ENCODE measurements at places on chromosomes 3 and 15. TPM values are rescaled to one million over a fixed set of nuclear protein-coding genes. Genes with fewer than 3 reads are reported as not detected.

MBD4 gene
- 45.3 TPM for total RNA-seq

EXD1 gene
- total RNA-seq = not detected

TNFSF10 gene
- 24.3 TPM for total RNA-seq

SLC6A1 gene
- not detected for total RNA-seq

ABI3BP gene
- total RNA-seq = 0.21 TPM

- DNase-seq = no peak
These were observed 47.6 kb downstream of the OSTN start for GRCh38 chr3:191246630-191247029.

- DNase-seq = no peak
These were observed at the start of gene CHL1 for GRCh38 chr3:196311-197148. Gene CHL1 (plus strand): TSS chr3:196763. CDS start chr3:319777, 123,014 bp downstream.

DNA sequence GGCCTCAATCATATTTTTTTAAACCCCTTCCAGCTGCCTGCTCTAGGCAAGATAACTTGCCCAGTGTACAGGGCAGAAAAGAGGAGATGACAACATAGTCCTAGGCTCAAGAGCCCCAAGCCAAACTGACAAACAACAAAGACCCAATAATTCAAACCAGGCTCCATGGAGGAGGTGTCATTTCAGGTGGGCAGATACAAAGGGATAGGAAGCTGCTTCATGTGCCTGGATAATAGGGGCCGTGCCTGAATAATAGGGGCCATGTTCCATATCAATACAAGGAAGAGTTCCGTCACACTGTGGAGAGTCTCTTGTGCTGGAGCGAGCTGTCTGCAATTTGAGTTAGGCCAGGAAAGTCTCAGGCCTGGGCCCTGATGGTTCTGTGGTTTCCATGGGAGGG lies 35.4 kb upstream of the TRIM71 start:
- no peak for DNase-seq

DNA sequence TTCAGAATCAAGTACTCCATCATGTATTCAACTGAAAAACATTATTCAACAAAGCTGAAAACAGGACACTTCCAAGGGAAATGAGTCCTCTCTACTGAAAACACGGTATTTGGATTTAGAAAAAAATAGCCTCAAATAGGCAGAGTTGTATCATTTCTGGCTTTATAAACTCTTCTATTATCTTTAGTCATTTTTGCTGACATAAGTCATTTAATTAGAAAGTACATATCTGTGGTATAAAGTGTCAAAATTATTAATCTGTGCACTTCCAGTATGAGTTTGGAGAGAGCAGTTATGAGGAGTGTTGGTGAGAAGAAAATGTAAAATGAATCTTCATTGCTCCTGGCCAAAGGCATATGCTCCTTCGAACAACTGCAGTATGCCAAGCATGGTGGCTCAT lies 59.3 kb downstream of the INO80 start:
- DNase-seq = no peak

DNA sequence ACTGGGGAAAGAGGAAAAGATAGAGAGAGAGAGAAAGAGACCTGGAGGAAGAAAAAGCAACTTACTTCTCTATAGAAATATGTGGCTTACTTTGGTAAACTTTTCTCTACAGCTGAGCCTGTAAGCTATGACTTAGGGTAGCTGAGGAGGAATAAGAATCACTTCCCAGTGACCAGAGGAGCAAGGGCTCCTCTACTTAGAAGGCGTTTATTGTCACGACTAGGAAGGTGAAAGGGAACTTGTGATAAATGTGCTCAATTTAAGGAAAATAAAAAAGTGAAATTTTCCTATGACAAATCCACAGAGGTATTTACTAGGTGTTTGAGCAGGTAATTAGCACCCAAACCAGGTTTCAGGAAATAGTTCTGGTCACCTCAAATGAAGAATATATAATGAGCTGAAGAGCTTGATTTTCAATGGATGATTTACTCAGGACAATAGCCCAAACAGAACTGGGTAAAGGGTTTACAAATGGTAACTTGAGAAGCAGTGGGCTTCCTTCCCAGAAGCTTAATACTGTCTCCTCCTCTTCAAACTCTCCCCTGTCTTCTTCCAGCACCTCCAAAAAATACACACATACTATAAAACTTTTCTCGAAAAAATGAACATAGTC lies 46.1 kb downstream of the SOX2 start:
- DNase-seq = no peak

DNA sequence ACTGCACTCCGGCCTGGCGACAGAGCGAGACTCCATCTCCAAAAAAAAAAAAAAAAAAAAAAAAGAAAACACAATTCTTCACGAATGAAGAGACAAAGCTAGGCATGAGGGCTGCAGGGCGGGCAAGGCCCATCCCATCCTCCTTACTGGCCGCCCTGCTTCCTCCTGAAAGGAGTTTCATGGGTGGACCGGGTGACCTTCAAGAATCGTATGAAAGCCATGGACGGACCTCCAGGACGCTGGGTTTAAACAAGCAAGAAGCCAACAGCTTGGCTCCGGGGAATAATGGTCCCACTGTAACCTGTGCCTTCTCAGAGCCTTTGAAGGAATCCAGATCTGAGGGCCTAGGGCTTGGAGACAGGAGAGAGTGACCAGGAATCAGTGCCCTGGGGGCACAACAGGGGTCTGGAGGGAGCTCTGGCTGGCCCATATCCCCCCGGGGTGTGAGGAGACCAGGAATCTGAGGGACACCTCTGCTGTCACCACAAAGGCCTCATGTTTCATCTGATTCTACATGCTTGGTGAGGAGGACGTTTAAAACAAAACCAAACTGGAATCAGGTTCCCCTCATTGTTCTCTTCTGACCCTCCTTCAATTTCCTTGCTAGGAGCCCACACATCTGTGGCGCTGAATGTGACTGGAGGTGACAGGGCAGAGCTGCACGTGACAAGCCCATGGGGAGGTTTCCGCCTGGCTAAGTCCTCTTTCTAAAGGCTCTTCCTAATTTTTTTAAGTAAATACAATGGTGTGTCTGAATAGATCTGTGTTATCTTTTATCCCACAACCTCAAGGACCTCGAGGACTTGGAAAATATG lies 46.1 kb downstream of the WHAMM start:
- DNase-seq = no peak

GRCh38 chr3:142604940-142605339 lies 8.7 kb downstream of the PLS1 start:
- no peak for DNase-seq

- no peak for DNase-seq
These were observed 33.0 kb upstream of the BCL2A1 start for GRCh38 chr15:80003934-80004472.

GRCh38 chr3:177995381-177996085 lies 540.7 kb upstream of the KCNMB2 start:
- DNase-seq = no peak

- no peak for DNase-seq
These were observed 656.6 kb upstream of the NAALADL2 start for GRCh38 chr3:174202561-174202960.

GRCh38 chr3:156483961-156484787 lies 70.7 kb downstream of the SSR3 start:
- peak; percentile 21 for DNase-seq

- DNase-seq = no peak
These were observed 23.3 kb upstream of the HEG1 start for GRCh38 chr3:125078951-125079674.

- no peak for DNase-seq
These were observed 36.3 kb upstream of the TSC22D2 start for GRCh38 chr3:150371741-150372254.

GRCh38 chr3:188948997-188949389 lies 222.8 kb upstream of the TPRG1 start:
- DNase-seq = no peak

DNA sequence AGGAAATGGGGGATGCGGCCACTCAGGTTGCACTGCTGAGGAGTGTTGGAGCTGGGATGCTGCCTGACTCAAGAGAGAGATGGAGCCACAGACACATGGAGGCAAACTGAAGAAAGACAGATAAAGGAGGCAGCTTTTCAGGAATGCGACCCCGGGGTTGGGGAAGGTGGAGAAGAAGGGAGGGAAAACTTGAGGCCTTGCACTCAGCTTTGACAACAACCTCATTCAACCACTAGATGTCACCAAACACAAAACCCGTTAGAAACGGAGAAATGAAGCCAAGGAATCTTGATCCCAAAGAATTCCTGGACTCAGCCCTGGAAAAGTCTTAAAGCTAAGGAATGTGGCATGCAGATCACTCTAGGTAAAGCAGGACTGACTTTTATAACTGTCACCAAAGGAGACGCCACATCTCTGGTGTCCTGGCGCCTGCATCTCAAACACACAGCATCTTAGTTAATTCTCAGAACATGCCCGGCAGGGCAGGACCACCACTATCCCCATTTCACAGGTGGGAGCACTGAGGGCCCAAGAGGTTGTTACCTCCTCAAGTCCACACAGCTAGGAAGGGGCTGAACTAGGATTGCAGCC lies 59.6 kb upstream of the LMCD1 start:
- DNase-seq = no peak

DNA sequence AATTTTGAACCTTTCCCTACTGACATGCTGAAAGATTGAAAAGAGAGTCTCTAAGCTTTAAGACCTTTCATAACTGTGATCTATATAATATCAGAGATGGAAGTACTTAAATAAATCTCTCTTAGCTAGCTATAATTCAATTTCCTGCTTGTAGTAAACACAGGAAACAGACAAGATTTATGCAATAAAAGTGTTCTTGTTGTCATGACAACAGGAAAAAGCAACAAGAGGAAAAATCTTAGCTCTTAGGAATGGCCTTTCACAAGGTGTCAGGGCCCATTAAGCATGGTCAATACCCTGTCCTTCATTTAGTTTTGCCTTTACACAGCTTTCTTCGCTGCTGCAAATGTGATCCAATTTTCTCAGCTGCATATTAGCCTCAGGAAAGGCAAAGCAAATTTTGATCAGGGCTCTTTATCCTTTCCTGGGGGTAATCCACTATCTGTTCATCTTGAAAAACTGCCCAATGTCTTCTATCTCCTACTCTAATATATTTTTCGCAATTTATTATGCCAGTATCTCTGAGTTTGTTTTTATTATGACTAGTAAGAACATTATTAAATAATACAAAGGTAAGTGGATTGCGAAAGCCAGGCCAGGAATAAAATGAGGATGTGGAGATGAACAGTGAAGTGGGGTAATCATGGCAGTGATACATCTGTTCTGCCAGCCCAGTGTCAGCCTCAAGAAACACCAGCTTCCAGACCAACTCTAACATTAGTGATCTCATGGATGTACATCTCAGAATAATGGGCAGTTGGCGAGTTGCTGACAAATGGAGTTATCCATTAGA lies 28.7 kb downstream of the SIDT1 start:
- DNase-seq = no peak

All from activated T-cell treated with anti-CD3 and anti-CD28 coated beads, Interleukin-2, amount 50 U/mL, for 4 hours (primary cell).